Vein endothelial cell (primary cell): ENCODE measurements at places on chromosomes 13 and 19. TPM values are rescaled to one million over a fixed set of nuclear protein-coding genes. Genes with fewer than 3 reads are reported as not detected.

TTC9B gene
- total RNA-seq, result not detected in 2 replicates

LILRB2 gene
- not detected in 2 replicates for total RNA-seq

CCDC70 gene
- not detected in 2 replicates for total RNA-seq

FGF14 gene
- total RNA-seq, result not detected in 2 replicates

MISP3 gene
- 0.10 and 0.33 TPM in 2 replicates for total RNA-seq

CHST8 gene
- 0.29 TPM in 1 of 2 replicates, not detected in the other for total RNA-seq

ZNF429 gene
- 3.3 and 4.4 TPM in 2 replicates for total RNA-seq

MCF2L gene
- under 0.01 and 0.98 TPM in 2 replicates for total RNA-seq
